ENCODE measurements at places on chromosomes 4 and X.

DNA sequence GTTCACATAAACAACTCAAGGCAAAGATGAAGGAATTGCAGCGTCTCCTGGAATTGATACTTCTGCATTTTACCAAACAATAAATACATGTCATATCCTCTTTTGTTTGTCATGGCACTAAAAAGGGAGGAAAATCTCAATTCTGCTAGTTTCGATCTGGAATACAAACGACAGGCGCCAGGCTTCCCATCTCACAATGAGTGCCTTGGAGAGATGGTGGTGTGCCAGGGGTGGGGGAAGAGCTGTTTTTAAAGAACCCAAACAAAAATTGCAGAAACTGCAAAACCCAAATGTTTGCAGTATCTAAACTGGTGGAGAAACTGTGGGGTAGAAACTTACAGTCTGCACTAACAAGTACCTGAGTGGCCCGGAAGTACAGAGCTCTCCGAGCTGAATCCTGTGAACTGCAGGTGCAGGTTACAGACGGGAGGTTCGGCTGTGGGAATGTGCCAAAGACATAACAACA is 53.0 kb upstream of the KLF3 start:
- no peak for DNase-seq

DNA sequence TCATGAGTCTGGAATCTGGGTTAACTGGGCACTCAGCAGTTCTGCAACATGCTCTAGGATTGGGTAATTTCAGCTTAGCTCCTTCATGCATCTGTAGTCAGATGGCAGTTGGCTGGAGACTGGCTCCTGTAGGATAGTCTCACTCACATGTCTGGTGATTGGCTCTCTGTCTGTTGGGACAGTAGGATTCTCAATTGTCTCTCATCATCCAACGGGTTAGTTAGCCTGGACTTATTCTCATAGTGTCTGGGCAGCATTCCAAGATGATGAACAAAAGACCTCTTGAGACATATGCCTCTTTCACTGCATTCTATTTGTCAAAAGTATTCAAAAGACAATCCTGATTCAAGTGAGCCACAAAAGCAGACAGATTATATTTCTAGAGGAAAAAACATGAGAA is 795.6 kb upstream of the GALNTL6 start:
- DNase-seq: no peak

DNA sequence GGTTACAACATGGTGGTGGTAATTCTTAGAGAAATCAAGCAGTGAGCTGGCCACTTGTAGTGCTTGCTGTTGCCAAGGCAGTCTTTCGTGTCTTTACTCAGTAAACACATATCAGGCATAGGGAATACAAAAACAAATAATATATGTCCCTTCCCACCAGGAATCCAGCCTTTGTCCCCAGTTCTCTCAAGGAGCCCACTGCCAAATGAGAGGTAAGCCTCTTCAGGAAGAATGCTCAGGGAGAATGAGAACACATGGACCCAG is 421 bp upstream of the PLAC1 start:
- DNase-seq: no peak

DNA sequence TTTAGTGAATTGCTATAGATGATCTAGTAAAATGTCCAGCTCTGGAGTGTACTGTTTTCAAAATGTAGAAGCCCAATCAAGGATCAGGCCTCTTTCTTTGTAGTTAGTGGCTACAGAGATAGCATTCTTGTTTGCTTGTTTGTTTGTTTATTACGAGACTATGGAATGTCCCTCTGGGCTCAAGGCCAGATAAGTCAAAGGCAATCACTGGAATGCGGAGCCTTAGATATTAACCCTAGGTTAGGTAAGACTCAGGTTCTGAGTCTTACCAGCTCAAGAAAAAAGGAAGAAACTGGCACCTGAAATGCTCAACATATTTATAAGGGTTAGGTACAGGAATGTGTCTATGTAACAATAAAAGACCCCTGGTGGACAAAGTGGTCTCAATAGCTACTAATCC is 261.5 kb downstream of the SLC7A11 start:
- no peak for DNase-seq

Data from right hindlimb (tissue), 1 donor.